Nephron progenitor cell (in vitro differentiated cells): ENCODE measurements at places on chromosomes 6 and 20.
A peak's percentile ranks its signal among the peaks of the same experiment; 100 is the strongest.

DNA sequence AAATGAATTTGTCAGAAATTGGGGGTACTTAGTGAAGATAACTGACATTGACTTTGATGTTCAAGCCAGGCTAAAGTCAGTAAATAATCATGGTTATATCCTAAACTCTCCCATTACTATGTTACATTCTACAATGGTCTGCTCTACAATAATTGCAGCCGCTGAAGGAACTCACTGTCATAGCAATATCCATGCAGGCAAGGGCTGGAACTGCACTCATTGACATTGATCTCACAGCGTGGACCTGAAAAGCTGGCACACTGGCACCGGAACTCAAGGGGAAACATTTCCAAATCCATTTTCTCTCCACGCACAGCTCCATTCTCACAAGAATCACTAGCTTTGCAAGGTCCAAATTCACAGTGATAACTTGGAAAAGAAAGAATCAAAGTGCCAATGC is 702.7 kb downstream of the EYS start:
- DNase-seq = no peak

GRCh38 chr6:123780021-123780420 is 23.6 kb upstream of the NKAIN2 start:
- no peak for DNase-seq

DNA sequence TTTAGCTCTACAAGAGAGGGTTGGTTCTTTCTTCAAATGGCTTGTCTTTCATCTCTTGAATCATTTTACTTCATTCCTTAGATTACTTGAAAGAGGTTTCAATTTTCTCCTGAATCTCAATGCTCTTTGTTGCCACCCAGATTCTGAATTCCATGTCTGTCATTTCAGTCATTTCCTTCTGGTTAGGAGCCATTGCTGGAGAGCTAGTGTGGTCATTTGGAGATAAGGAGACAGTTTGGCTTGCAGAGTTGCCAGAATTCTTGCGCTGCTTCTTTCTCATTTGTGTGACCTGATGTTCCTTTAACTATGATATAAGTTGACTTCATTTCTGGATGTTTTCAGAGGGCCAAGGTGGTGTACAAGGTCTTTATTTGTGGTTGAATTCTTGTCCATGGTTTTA is 157.8 kb downstream of the SLC22A3 start:
- DNase-seq = no peak

- DNase-seq = no peak
These were observed 74.6 kb upstream of the CEP85L start for GRCh38 chr6:118725944-118726343.

DNA sequence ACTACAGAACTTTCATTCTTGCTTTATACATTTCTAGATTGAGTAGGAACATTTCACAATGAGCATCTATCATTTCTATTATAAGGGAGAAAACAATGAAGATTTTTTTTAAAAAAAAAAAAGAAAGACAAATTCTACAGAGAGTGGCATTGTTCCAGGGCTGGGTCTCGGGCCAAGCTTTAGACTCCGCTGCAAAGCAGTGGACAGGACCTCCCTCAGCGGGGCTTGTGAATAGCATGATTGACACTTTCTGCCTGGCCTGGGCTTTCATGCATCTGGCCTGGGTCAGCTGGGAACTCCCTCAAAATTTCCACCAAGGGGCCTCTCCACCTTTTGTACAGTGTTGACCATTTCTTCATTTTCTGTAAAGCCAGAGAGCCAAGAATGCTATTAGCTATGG is 55.8 kb upstream of the HIVEP2 start:
- no peak for DNase-seq

DNA sequence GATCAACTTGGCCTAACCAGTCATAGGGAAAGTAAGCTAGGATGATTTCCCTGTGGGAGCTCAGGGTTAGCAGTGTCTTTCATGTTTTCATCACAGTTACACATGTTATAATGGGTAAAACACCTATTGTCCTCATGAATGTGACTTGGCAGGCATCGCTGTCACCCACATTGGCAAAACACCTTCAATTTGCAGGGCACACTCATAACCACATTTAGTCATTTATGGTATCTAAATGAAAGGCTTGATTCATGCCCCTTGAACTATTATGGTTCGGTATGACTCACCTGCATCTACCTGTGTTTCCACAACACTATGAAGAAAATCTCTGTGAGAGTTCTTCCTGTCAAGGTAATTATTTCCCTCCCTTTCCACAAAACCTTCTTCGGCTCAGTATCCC is 49.2 kb downstream of the FRK start:
- no peak for DNase-seq

GRCh38 chr6:37375376-37375775 is 21.6 kb downstream of the RNF8 start:
- no peak for DNase-seq

DNA sequence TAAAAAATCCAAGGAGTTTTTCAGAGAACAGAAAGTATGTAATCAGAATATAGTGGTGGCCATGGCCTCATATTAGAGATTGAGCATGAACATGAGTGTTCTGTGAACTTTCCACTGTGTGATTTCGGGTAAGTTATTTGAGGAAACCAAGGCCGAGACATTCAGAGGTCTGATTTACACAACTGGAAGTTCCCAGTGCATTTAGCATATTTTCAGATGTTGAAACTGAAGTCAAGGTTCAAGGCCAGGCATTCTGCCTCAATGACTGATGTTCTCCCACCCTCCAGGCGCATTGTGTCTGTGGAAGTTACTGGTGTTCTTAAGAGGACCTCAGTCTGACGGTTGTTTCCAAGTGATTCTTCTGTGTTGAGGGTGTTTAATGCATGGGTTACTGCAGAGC is 26.2 kb downstream of the RNF144B start:
- no peak for DNase-seq

DNA sequence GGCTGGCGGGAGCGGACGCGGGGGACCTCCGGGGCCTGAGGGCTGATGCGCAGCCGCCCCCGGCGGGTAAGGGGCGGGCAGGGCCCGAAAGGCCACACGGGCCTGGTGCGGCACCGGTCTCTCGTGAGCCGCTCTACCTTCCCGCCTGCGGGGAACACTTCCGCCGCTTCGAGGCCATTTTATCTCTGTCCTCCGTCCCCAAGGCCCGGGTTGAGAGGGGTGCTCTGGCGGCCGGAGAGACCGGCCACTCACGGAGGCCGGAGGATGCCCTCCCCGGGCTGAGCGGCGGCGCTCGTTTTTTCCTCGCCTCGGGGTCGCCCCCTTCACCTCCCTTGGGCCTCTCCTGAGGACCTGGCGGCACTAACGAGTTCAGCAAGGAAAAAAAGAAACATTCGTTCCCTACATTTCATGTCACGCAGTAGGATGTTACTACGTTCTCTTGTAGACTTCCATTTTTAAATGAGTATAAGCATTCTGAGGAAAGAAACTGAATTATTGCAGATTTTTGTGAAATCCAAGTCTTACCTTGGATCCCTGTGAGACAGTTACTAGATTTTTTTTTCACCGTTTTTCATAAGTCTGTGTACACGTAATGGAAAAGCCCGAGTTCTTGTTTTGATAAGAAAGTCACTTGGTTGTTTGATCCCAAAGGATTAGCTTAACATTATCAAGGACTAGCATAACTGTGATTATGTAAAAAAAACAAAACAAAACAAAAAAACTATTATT is 575 bp downstream of the WTAP start:
- no peak for DNase-seq

- peak; percentile 39 for DNase-seq
These were observed 12.8 kb upstream of the BPI start for GRCh38 chr20:38290829-38291814.

DNA sequence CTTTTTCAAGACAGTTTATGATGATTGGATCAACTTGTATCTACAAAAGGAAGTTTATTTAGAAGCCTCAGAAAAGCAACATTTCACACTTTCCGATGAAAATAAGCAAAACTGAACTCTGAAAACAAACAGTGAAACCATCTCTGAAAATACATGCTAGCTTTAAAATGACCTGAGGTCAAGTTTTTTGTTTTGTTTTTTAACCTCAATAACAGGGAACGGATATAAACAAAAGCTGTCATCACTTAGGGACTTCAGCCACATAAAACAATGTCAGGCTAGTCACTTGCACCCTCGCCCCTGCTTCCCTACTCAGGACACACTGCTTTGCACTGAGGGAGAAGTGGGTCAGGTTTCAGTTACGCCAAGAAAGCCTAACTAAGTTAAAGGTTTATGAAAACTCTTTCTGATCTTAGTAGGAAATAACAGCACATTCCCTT is 11.6 kb downstream of the BACH2 start:
- peak; percentile 10 for DNase-seq
